ENCODE measurements at places on chromosomes 2 and 18.

- no peak for DNase-seq
Observed at GRCh38 chr2:69827796-69828540, 1.5 kb upstream of the GMCL1 start.

DNA sequence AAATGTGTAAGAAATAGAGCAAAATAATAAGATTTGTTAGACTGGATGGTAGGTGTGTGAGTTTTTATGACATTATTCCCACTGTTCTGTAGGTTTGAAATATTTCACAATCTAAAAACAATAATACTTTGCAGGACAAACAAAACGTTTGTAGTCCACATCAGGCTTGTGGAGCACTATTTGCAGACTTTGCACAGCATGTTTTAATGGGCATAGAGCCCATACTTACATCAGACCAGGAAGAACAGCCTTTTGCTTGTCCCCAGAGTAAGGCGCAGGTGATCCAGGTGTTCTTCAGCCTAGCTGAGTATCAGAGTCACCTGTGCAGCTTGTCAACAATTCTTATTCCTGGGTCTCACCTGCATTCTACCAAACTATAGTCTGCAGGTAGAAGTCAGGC, 9.1 kb upstream of the STK39 start:
- DNase-seq = no peak

DNA sequence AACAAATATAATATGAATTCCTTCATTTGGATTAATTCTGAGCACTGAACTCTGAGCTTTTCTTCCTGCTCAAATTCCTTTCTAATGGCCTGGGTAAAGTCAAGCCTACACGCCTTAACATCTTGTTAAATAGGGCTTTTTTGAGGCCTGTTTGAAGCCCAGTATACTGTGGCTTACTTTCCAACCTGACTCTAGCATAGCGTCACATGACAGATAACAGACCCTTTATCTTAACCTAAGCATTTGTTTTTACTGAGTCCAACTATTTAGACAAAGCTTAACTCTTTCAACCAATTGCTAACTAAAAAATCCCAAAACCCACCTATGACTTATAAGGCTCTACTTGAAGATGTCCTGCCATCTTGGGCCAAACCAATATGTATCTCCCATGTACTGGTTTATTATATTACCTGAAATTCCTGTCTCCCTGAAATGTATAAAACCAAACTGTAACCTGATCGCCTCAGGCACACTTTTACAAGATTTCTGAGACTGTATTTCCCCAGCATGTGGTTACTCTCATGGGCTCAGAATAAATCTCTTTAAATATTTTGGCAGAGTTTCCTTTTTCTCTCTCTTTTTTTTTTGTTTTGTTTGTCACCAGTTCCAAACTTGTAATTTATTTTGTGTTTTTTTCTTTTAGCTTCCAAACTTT, 271.1 kb upstream of the VWC2L start:
- no peak for DNase-seq

GRCh38 chr2:151175864-151176263, 85.8 kb downstream of the RBM43 start:
- no peak for DNase-seq

GRCh38 chr2:223267160-223267951, 215.4 kb downstream of the KCNE4 start:
- DNase-seq = no peak

DNA sequence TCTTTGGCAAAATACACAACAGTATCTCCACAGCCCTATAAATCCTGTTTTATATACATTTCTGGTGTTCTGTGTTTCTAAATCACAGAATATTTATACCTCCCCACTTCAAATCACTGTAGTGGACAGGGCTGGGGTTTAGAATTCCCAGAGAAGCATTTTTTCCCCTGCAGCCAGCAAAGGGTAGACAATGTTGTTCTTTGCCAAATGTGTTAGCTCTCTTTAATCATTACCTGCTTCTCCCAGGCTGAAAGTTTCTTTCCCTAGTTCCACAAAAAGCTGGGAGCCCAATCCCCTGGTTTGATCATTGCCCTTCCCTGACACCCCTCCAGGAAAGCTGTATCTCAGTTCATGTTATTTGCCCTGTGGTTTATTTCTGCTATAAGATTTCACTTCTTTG, 520.0 kb upstream of the SPHKAP start:
- DNase-seq = no peak

DNA sequence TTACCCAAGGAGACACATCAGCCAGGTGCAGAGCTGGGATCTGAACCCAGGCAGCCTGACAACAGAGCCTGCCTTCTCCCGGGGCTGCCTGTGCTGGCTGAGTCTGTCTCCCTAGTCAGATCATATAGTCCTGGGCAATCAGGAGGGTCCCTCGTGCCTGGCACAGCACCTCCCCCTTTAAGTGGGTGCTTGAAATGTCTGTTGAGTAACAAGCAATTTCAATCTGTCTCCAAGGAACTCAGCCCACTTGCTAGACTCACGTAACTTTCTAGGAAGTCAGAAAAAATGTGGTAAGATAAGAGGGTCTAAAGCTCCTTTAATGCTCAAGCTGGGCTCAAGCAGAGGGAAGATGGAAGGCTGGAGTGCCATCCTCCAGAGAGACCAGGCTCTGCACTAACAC, 51.9 kb downstream of the REEP1 start:
- no peak for DNase-seq

GRCh38 chr2:108492364-108492763, 41.9 kb upstream of the LIMS1 start:
- no peak for DNase-seq

- no peak for DNase-seq
Observed at GRCh38 chr2:135078417-135078816, 26.3 kb downstream of the RAB3GAP1 start.

DNA sequence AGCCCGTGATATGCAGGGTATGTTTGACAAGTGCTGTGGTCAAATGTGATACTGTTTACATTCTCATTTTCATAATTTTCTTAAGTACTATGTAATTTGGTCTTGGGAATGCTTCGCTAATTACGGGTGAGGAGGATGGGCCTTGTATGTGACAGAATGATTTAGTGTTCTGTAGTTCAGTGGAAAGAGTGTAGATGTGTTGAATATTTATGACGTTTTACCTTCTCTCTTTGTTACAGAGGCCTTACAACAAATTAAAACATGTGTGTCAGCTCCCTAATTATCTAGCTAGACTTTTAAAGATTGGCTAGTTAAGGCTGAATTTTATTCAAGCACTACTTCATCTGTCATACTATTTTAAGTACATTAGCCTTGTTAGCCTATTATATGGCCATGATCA, 10.6 kb upstream of the CHRNA1 start:
- no peak for DNase-seq

DNA sequence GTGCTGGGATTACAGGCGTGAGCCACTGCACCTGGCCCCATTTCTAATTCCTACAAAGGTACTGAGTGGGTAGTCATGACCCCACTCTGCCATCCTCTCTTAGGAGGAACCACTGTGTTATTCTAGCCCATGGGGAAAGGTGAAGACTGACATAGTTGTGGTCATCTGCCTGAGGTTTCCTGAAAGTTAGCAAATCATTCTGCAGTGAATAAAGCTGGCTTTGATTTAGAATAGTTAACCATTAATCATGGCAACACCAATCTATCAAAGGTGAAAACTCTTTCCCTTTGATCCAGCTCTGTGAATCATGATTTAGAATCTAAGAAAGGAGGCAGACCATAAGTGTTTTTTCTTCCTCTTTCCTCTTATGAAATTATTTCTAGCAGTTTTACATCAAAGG, 50.8 kb downstream of the SUMO1 start:
- DNase-seq = no peak

DNA sequence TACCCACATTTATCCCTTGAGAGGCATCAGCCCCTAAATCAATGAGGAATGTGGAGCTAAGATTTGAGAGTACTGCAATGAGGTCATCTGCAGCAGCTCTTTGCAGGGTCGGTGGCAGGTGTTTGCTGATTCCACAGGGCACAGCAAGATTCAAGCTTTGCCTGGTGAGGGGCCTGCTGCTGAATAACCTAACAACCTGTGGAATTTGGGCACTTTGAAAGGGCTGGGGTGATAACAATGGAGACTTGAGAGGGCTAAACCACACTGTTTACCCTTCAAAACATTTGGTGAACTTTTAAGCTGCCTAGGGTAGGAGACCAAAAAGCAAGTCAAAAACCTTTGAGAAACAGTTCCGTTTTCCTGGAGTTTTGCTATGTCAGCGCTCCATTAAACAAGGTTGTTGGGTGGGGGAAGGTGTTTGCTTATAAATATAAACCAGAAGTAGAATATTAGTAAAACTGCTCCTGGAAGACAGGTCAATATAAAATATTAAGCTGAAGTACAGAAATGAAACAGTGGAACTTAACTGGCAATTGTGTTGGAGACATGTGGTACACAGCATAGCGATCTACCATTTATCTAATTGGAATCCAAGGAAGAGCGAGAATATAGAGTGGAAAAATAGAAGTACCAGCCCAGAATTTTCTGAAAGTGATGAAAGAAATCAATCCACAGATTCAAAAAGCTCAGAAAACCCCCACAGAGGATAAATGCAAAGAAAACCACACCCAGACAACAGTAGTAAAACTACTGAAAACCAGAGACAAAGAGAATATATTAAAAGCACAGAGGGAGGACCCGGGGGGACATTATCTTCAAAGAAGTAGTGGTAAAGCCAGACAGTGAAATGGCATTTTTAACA, 15.7 kb downstream of the COPS8 start:
- no peak for DNase-seq

DNA sequence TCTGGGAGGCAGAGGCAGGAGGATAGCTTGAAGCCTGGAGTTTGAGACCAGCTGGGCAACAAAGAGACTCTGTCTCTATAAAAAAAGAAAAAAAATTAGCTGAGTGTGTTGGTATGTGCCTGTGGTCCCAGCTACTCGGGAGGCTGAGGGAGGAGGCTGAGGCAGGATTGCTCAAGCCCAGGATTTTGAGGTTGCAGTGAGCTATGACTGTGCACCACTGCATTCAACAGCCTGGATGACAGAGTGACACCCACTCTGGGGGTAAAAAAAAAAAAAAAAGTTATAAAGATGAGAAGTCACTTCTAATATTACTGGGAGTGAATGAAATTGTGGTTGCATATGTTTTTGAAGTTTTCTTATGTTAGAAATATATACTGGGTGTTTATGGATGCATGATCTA, 71.6 kb downstream of the C2orf74 start:
- DNase-seq = no peak

GRCh38 chr2:168819829-168820489, 17.5 kb downstream of the NOSTRIN start:
- DNase-seq = no peak

- DNase-seq = no peak
Observed at GRCh38 chr2:109337221-109337620, 208.2 kb downstream of the SH3RF3 start.

DNA sequence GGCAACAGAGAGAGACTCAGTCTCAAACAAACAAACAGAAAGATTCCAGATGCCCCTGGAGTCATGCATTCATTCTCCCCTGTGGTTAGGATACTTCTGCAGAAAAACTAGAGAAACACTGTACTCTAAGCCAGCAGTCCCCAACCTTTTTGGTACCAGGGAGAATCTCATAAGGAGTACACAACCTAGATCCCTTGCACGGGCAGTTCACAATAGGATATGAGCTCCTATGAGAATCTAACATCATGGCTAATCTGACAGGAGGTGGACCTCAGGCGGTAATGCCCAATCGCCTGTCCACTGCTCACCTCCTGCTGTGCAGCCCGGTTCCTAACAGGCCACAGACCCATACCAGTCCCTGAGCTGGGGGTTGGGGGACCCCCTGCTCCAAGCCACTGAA, 18.3 kb downstream of the PSME4 start:
- no peak for DNase-seq

- DNase-seq = no peak
Observed at GRCh38 chr2:201697899-201698298, 545 bp downstream of the MPP4 start.

GRCh38 chr18:44178476-44178875, 502.2 kb upstream of the SETBP1 start:
- DNase-seq = no peak

DNA sequence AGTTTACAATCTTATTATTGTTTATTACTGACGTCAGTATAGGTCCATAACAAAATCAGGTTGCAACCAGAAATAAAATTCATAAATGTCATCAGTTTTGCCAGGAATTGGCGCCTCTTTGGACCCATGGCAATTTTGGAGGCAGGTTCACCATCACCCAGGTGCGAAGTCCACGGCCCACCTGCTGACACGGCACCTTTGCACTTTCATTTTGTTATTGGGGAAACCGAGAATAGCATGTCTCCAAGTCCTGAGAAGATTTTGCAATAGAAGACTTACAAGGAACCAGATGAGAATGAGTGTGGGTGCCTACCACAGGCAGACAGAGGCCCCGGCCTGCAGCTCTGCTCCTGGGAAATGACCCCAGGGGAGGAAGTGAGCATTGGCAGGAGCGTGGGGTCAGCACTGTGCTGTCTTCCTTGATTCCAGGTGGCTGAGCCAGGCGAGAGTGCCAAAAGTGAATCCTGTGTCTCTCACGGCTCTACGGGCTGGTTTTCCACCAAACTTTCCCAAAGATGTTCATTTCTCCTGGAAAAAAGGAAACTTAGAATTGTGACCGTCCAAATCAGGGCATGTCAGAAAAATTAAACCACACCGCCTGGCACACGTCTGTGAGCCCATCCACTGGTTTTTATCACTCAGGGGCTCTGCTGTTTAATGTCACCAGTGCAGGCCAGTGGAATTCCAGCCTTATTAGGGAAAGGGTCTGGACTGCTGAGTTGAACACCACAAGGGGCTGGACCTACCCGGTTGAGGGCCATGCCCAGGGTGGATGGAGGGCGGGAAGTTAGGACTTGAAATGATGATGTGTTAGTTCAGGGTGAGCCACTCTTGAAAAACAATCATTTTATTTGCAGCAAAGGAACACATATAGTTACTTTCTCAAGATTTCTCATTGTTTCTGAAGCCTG, 96.5 kb downstream of the PTGR3 start:
- DNase-seq = no peak

- DNase-seq = no peak
Observed at GRCh38 chr18:12393998-12394397, 13.7 kb upstream of the PRELID3A start.

DNA sequence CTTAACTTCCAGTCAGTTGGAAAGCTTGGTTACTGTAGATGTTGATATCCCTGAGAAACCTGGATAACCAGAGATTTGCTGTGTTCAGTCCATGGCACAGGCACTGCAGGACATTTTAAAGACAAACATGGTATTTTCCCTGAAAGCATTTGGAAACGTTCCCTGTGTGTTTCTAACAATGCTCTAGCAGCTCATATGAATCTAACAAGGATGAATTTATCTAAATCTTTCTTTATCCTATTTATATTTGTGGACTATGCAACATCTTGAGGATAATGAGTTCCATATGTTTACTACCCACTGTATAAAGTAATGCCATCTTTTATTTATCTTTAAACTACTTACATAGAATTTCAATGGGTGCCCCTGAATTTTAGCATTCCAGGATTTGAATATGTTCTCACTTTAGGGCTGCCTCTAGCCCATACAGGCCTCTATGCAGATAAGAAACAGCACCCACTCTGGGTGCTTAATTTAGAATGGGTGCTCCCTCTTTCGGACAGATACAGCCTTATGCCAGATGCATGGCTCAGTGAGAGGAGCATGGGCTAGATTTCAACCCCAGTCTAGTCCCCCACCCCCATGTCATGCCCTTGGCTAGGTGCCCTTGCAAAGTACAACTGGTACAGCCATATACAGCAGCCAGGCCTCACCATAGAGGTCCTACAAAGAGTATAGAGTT, 50.6 kb upstream of the NEMP2 start:
- DNase-seq = no peak
